ENCODE measurements at places on chromosomes 11 and 22. TPM values are rescaled to one million over a fixed set of nuclear protein-coding genes. Genes with fewer than 3 reads are reported as not detected.

GRCh38 chr11:112172362-112172994 lies 2.8 kb upstream of the BCO2 start:
- no peak for DNase-seq

GRCh38 chr11:75351541-75351790 lies at the start of gene ARRB1:
ARRB1 (minus strand) TSS chr11:75351661; CDS start chr11:75351607, 54 bp downstream.
- no peak for DNase-seq

- DNase-seq = no peak
Observed at GRCh38 chr22:49394116-49394785, 433.4 kb downstream of the BRD1 start.

DNA sequence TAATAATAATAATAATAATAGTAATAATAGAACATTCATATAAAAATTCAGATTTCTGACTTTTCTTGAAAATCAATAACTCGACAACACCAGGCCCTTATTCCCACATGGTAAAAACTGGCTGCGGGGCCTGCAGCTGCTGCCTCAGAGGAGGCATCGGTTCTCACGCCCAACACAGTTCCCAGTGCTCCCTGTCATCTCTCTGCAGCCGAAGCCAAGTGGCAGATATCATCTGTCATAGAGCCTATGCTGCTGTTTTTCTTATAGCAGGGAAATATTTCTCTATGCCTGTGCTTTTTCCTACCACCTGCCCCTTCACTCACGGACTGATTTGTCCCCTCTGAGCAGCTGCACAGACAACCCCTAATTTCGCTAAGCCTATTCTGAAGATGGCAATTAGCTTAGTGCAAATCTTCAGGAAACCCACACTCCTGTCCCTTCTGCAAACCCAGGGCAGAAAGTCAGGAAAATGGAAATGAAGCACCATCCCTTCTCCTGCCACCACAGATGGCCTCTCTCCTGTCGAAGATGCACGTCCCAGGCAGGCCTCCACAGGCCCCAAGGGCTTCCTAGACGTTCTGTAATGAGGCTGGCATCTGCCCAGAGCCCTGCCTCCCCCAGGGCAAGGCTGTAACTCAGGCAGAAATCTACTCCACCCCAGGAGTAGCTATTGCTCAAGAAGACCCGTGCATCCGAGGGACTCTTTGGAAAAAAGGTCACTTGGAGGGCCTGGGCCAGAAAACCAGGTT lies 66.7 kb downstream of the SYN3 start:
- DNase-seq = peak; percentile 66

DNA sequence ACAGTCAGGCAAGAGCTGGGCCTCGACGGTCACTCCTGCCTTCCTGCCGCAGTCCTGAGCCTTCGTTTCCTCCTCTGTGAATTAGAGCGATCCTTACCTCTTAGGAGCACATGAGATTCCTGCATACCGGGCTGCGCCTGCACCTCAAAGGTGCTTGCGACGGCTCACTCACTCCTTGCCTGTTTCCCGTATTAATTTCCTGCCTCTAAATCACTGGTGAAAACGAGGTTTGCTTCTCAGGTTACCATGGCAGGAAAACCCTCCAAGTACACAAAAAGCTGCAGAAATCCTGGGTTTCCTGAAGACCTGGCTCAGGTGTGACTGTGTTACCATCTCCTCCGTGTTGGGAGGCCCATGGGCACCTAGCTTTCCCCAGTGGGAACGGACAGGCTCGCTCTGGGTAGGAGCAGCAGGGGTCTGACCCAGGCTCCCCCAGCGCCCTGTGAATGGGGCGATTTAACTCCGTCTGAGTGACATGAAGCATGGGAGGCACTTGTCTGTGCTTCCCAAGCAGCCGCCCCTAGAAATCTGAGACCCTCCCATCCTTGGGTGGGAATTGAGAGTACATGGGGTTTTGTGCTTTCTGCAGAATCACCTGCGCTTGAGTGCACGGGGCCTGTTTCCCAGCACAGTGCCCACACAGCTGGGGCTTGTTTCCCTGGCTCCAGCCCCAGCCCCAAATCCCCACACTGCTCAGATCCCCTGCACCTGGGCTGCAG lies 64.8 kb downstream of the PHF21B start:
- no peak for DNase-seq

- no peak for DNase-seq
Observed at GRCh38 chr11:71999798-72000197, 1.1 kb downstream of the IL18BP start.

- no peak for DNase-seq
Observed at GRCh38 chr22:48959496-48959895, 868.2 kb downstream of the BRD1 start.

- peak; percentile 33 for DNase-seq
Observed at GRCh38 chr11:2589538-2589934, 110.3 kb downstream of the KCNQ1OT1 start.

- no peak for DNase-seq
Observed at GRCh38 chr11:102253020-102253715, 64.1 kb upstream of the BIRC3 start.

OR8H1 gene
- not detected for total RNA-seq

CARD16 gene
- total RNA-seq = 5.1 TPM

SMTNL1 gene
- total RNA-seq = not detected

CLDN5 gene
- 12.8 TPM for total RNA-seq

SORL1 gene
- total RNA-seq = 5.5 TPM

Measured in right cardiac atrium (tissue), 5 donors.